ENCODE measurements at places on chromosomes 16 and 17.

GRCh38 chr16:30609926-30610839, at the start of gene ZNF689:
ZNF689 (minus strand) TSS chr16:30610389; CDS start chr16:30610041, 348 bp downstream.
- peak; percentile 99 for DNase-seq

- DNase-seq = no peak
Measured at GRCh38 chr17:237406-237955, 56.0 kb upstream of the DOC2B start.

- DNase-seq = no peak
Measured at GRCh38 chr17:30341703-30342249, 7.9 kb upstream of the TMIGD1 start.

DNA sequence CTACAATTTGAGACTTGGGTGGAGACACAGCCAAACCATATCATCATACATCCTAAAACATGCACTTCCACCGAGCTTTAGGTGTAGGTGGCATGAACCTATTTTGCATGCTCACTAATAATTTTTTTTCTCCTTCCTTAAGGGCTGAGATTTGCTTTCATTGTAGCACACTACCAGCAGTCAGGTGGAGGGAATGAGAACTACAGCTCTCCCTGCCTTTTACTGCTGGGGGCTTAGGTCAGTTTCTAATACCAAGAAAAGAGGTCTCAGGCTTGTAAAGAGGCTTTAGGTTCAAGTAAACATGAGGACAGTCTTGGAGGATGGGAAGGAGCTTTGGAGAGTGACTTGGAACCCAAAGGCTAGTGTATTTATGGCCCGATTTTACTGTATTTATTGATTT, 22.0 kb downstream of the CFAP20 start:
- DNase-seq = no peak

DNA sequence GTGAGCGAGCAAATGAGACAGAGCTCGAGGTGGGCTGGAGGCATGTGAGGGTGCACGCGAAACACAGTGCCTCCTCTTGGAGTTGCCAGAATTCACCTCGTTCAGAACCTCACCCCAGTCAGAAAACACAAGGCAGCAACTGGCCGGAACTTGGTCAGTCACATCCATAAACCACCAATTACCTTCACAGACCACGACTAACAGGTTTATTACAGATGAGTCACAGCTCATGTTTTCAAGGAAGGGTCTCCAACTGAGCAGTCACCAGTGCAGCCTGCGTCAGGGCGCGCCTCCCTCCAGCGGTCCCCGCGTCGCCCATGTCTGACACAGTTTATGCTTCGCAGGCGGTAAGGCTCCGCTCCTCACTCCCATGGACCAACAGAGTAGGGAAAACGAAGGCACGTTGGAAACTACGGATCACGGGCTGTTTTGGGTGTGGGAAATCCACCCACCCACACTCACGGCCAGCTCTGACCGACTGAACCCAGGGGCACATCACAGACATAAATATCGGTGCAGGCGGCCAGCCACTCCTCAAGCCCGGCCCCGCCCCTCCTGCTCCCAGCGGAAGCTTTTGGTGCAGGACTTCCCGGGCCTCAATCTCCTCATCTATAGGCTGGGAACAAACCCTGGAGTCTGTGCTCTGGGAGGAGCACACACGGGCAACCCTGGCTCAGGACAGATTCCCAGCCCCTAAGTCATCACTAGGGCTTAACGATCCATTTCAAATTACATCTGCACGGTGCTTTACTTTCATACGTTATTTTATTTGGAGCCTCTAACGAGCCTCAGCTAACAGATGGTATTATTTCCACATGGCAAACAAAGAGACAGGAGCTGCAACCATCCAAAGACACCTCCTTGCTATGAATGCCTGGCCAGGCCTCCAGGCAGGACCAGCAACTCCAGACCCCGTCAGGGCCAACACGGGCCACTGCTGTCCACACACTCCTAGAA, 126.3 kb downstream of the ZNF778 start:
- no peak for DNase-seq

DNA sequence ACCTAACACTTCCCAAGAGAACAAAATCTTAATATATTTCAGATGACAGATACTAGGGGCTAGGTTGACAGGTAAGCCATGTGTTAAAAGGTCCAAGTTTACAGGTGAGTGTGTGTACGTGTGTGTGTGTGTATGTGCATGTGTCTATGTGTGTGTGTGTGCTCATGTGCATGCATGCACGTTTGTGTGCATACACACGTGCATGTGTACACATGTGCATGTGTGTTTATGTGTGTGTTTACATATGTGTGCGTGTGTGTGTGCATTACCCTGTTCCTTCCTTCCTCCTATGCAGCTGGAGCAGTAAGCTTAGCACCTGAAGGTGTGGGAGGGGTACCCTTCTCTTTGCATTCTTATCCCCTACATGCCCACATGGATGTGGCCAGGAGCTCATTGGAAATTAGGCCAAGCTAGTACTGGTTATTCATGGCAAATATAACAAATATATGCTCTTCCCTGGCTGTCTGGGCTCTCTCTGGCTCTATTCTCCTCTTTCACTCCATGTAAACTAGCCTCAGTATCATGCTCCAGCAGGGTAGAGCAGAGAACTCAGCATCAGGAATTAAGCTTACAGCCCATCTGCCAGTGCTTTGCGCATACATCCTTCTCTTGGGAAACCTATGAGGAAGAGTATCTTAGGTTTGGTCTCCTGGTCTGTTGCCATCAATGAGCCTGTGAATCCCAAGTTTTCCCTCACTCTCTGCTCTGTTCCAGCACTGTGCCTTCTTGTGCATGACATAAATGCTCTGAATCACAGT, 258.0 kb upstream of the MYOCD start:
- DNase-seq = no peak

DNA sequence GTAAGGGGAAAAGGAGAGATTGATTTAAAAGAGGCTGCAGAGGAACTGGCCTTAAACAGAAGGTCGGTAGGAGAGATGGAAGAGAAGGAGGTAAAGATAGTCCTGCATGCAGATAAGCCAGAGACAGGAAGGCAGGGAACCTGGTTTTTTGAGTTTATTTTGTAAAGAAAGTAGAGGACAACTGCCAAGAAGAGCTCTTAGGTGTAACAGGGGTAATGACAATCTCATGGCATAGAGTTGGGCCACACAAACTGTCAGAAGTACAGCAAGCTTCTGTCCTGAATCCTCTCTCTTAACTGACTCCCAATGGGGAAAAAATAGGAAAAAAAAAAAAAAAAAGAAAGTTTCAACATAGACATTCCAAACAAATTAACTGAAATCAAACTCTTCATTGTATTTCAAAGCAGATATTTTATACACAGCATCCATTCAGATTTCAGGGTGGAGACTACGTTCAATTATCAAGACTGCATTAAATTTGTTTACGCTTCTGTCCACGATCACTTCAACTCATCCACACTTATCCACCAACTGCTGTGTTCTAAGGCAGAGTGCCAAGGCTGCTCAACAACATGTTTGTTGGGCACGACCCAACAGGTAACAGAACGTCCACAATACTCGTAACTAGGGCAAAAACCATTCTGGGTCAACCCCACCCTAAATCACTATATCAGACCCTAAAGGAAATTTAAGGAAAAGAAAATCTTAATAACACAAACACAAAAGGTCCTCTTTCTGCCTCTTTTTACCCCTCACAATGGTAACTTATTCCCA, 34.9 kb downstream of the USP31 start:
- DNase-seq = no peak

DNA sequence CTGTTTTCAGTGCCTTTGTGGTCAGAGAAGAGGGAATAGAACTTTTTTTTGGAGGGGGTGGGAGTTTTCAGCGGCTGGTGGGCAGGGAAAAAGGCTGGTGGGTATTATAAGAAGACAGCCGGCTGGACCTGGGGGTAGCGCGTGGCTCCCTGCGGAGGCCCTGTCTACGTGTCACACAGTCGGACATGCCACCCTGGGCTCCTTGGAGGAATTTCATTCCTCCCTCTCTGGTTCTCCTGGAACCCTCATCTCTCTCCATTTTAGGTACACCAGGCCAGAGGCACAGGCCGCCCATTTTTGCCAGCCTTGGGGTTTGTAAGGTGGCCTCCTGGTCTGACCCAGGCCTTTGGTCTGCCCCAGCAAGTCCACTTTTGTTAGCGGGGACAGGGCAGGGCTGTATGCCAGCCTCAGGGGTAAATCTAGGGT, 908 bp downstream of the FKBP10 start:
- DNase-seq = no peak

GRCh38 chr16:64391063-64391600, 730.7 kb downstream of the CDH11 start:
- no peak for DNase-seq

GRCh38 chr17:62778990-62779681, 29.0 kb downstream of the MARCHF10 start:
- DNase-seq = peak; percentile 52

GRCh38 chr17:60161598-60162330, 12.0 kb downstream of the CA4 start:
- no peak for DNase-seq

GRCh38 chr16:68065716-68066305, 19.4 kb upstream of the NFATC3 start:
- DNase-seq = no peak

DNA sequence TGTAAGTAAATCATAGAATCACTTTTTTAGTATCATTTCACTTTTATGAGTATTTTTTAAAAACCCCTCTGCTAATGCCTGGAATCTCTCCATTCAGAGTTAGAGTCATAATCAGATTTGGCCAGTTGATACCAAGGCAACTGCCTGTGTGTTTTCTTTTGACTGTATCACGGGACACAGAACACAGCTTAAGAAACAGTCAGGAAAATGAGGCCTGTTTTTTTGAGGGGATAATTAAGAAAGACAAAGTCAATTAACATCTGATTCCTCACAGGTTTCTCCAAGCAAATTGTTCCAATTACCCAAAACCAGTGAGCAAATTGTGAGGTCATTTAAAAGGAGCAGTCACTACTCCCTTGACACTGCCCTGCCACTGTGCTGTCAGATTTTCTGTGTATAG, 944.5 kb upstream of the SOX9 start:
- DNase-seq = no peak

GRCh38 chr16:54289242-54289944, 2.8 kb upstream of the IRX3 start:
- no peak for DNase-seq

- no peak for DNase-seq
Measured at GRCh38 chr16:20844588-20844987, 38.3 kb downstream of the REXO5 start.

- no peak for DNase-seq
Measured at GRCh38 chr16:79811541-79811940, 211.0 kb upstream of the MAF start.

GRCh38 chr17:49020609-49021008, 23.4 kb downstream of the IGF2BP1 start:
- no peak for DNase-seq

DNA sequence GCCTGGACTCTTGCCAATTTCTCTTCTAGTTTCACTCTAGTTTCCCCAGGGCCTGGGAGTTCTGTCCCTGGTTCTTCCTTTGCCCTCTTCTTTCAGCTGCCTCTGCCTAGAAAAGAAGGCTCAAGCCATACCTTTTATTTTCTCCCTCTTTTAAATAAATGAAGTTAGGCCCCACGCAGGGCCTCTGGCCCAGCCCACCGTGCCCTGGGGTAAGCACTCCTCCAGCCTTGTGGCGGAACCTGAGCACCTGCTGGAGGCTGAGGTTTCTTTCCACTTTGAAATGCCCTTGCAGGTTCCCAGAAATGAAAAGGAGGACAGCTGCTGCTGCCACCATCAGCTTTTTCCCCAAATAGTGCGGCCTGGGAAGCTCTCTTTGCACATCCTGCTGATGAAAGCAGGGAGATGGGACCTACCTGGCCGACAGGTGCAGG, 139.4 kb downstream of the CCDC182 start:
- DNase-seq = no peak

DNA sequence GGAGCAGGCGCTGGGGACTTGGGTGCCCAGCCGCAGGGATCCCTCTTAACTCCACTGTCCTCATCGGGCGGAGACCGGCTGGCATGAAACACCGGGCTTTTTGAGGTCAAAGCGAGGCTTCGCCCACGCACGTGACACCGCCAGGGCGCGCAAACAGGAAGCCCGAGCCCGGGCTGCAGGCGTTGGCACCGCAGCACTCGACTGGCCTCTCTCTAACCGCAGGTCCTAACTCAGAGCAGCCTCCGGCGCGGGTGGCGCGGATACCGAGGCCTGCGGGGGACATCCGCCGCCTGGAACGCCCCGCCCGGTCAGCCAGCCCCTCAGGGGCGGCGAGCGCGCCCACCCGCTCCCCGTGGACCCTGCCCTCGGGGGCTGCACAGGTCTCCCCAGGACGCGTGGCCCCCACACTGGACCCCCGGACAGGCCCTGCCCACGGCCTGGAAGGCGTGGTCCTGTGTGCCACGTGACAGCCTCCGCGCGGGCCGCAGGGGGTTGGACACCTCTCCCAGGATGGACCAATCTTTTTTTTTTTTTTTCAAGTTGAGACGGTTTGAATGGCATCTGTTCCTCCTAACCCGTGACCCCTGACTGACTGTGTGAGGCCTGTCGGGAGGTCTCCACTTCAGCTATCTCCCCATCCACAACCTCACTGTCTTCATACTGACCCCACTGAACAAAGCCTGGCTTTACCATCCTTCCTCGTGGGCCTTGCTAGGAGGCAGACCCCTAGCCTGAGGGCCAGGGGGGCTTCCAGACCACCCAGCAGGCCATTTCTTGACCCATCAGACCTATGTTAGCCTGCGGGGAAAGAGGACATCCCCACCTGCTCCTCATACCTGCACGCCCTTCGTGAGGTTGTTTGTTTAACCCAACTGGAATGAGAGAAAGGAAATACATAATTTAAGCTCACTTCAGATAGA, 8.4 kb upstream of the SLC47A2 start:
- DNase-seq = no peak

GRCh38 chr16:84390131-84390785, 21.9 kb downstream of the ATP2C2 start:
- no peak for DNase-seq

GRCh38 chr17:57261084-57261461, 4.8 kb downstream of the MSI2 start:
- no peak for DNase-seq

DNA sequence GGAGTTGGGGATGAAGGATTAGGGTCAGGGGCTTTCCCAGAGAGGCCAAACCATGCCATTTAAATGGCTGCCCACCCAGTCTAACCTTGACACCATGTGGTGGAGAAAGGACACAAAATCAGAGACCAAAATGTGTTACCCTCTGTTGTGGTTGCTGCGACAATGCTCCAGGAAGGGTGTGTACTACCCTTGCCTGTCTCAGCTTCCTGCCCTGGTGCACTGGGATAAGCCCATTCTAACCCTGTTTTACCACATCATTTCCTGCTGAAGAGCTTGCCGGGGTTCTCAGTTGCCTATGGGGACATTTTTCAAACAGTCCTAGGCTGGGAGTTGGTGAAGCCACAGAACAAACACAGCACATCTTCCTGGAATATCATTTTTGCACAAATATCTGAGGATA, 4.9 kb downstream of the OR4D1 start:
- DNase-seq = no peak

GRCh38 chr17:16649585-16649984, 4.1 kb downstream of the ZNF624 start:
- no peak for DNase-seq

DNA sequence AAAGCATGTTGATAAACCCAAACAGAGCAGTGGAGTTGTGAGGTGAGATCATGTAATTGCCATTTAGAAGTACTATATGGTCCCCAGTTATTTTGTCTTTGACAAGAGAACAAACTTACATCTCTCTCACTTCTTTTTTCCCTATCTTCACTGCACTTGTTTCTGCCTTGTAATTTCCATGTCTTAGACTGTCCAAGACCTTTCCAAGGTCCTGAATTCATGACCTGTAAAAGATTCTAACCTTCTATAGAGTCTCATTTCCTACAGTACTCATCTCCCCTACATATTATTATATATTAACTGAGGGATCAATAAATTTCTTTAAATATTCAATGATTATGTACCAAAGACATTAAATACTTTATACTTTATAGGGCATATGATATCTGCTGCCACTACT, 295.3 kb upstream of the KIF2B start:
- no peak for DNase-seq

- no peak for DNase-seq
Measured at GRCh38 chr16:88969361-88969831, 7.6 kb downstream of the CBFA2T3 start.

All from muscle of arm (tissue), 14 donors.